Chondrocyte (in vitro differentiated cells): ENCODE measurements at places on chromosomes 2 and 18.

DNA sequence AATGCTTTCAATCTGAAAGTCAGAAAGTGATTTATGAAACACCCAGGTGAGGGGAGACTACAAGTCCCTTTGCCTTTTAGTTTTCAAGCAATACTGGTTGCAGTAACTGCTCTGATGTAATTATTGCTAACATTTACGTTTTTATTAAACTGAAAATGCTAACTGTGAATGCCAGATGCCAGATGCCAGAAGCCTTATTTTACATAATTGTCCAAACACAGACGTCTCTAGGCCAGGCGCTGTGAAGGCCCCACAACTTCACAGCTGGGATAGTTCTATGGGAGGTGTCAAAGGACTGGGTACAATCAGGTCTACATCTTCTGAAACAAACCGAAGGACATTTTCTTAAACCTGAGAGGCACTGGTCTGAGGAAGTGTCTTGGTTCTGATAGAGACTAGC, 27.5 kb upstream of the MSGN1 start:
- no peak for DNase-seq

GRCh38 chr2:217125014-217125413, 265.1 kb upstream of the TNP1 start:
- no peak for DNase-seq

GRCh38 chr2:143694335-143694734, 565.1 kb downstream of the ARHGAP15 start:
- no peak for DNase-seq

GRCh38 chr2:6353669-6354068, 512.0 kb downstream of the CMPK2 start:
- no peak for DNase-seq

DNA sequence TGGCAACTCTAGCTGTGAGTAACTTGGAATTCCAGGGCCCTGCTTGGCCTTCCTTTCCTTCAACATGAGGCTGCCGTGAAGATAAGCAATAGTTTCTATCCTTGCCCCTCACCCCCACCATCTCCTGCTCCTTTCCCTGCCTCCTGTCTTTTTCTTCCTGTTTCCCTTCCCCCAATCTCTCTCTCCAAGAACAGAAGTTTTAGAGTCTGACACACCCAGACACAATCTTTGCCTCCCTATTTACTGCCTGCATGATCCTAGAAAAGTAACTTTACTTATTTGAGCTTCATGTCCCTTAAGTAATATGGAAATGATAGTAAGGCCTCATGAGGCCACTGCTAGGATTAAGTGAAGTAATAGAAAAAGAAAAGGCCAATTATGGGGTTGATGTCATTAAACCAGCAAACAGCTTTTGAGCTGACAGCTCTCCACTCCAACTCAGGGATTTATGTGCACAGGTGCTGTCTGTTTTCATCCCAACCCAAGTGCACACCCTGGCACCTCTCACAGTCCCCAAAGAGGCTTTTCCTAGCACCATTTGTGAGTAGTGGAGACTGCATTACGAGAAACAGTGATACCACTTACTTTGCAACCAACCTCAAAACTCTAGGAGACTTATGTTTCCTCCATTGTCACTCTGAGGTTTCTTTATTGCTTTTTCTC, 123.7 kb upstream of the SIX3 start:
- DNase-seq, result no peak

GRCh38 chr2:27705851-27706622, 42.3 kb downstream of the SLC4A1AP start:
- no peak for DNase-seq

GRCh38 chr2:183495079-183495478, 370.8 kb downstream of the NUP35 start:
- DNase-seq, result no peak

GRCh38 chr2:40967451-40967850, 515.6 kb upstream of the SLC8A1 start:
- no peak for DNase-seq

DNA sequence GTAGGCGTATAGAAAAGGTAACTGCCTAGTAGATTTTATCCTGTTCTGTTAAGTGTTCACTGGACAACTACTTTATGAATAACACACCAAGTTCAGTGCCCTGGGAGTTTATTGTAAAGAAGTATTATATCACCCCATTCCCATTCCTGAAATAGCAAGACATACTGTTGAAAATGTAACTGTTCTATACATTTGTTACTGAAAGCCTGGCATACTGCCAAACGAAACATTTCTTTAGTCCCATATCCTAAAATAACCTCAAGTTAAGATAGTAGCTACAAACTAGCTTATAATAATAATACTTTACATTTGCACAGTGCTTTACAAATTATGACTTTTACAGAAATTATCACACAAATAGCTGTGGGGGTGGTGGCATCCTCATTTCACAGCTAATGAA, 25.1 kb downstream of the SPDYA start:
- DNase-seq, result no peak

GRCh38 chr2:225328192-225328591, 71.3 kb upstream of the NYAP2 start:
- DNase-seq, result no peak

GRCh38 chr2:173048522-173048896, 27.1 kb upstream of the MAP3K20 start:
- no peak for DNase-seq

DNA sequence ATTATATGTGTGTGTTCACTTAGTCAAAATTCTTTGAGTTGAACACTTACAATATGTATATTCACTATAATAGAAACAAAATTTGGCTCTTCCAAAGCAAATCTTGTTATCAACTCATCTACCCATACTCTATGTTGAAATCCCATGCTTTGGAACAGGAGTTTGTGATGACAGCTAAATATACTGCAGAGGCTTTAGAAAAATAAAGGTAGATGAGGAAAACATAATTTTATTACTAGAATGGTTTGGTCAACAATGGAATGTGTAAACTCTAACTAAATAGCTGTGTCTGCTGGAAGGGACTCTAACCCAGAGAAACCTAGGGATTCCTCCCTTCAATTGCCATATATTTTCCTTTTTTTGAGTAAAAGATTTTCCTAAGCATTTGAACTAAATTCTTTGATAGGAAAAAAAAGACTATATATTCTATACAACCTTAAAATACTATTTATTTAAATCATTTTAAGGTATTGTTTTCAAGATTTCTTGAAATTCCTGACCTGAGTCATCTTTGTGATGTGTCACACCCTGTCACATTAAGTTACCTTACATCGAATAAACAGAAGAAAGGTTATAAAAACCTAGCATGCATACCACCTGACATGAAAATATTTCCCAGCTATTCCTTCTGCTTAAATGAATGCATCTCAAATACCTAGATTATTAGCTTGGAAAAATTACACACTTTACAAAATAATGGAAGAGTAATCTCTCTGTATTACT, 175.5 kb downstream of the OTX1 start:
- DNase-seq, result no peak

DNA sequence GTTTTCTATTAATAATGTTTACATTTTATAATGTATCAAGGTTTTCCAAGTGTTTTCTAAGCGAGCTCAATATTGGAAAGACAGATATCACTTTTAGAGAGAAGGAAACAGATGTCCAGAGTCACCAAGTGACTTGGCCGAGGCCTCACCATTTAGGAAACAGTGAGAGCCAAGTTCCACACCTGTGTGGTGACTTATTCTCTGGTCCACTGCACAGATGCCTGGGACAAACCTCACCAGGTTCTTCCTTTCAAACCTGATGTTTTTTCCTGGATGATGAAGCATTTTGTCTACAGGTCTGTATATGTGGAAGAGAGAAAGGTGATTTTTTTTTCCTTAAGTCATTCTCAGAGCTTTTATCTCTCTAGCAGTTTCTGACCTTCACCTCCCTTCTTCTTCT, 280.7 kb downstream of the LPIN1 start:
- no peak for DNase-seq

- DNase-seq, result no peak
These were observed 231.5 kb downstream of the ZEB2 start for GRCh38 chr2:144288438-144288837.

DNA sequence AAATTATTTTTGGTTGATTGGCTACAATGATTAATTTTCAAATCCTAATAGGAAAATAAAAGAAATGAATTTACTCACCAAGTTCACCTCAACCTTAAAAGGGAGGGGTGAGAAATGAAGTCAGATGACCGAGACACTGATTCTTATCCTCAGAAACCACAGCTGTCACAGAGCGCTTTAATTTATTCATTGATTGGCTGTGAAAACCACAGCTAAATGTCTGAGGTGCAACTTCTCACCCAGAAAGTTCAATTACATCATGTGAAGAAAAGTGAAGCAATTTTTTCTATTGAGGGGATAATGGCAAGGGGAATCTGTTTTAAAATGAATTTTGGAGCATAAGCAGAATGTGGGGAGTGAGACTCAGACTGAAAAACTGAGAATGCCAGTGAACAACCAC, 128.4 kb downstream of the RNF152 start:
- DNase-seq, result no peak

DNA sequence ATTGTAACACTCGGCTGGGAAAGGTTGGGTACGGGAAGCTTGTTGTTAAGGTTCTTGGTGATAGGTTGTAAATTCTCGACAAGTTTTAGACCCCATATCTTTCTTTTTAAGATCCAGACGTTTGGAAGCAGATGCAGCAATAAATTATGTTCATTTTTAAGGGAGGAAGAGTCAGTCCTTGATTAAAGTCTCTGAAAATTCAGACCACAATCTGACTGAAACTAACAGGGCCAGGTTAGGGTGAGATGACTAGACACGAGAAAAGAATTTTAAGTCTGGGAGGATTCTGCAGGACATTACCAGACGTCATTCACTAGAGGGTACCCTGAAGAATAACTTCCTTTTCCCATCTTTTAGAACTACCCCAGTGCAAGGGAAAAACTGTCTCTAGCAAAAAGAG, 16.1 kb downstream of the WIPF1 start:
- no peak for DNase-seq

GRCh38 chr2:53562407-53562806, 205.2 kb upstream of the CHAC2 start:
- no peak for DNase-seq

DNA sequence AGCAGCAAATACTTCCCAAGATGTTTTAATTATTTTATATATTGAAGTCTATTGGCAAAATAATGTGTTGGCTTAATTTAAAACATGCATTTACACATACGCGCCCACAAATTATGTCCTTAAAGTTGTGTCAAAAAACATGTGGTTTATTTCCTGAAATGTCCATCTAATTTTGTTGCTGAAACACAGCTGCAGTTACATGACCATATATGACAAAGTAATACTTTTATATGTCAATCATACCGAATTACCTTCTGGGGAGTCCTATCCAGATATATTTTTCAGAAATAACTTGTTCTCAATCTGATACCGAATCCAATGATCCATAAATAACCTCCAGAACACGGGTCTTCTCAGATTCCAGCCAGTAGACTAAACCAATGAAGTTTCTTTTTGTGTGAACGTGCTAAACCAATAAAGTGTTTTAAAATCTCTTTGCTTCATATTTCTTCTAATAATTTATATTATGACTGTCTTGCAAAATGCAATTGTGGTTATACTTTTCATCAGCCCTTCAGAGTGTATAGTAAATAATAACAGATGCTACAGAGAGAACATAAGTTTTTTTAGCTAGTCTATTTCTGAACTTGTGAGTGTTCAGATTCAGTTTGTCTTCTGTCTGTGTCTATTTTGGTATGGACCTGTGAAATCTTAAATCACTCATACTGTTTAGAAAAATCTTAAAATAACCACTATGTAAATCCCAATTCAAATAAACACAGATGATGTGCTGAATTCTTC, 2.4 kb downstream of the SCG2 start:
- DNase-seq, result no peak

DNA sequence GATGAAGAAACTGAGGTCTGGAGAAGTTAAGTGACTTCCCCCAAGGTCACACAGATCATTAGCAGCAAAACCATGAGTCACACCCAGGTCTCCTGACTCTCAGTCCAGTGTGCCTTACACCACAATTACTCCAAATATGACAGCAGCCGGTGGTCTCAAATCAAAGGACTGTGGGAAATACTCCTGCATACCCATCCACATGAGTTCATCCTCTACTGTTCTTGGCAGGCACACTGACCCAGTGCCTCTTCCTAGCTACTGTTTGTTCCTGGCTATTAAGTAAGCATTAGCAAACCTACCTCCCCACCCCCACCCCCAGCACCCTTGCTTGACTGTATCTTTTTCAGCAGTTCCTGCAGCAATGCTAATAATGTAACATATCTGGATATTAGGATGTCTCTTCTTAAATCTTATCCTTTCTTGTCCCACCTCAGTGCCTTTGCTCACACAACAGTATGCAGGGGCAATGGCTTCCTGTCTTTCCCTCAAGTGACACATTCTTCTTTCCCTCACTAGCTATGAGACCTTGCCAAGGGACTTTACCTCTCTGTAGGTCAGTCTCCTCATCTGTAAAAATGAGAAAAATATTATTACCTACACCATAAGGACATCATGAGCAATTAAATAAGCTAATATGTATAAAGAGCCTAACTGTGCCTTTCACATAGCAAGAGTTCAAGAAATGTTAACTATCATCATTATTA, 46.2 kb downstream of the FAM98A start:
- no peak for DNase-seq

- DNase-seq, result no peak
These were observed 22.9 kb downstream of the COLEC12 start for GRCh38 chr18:477565-477964.

DNA sequence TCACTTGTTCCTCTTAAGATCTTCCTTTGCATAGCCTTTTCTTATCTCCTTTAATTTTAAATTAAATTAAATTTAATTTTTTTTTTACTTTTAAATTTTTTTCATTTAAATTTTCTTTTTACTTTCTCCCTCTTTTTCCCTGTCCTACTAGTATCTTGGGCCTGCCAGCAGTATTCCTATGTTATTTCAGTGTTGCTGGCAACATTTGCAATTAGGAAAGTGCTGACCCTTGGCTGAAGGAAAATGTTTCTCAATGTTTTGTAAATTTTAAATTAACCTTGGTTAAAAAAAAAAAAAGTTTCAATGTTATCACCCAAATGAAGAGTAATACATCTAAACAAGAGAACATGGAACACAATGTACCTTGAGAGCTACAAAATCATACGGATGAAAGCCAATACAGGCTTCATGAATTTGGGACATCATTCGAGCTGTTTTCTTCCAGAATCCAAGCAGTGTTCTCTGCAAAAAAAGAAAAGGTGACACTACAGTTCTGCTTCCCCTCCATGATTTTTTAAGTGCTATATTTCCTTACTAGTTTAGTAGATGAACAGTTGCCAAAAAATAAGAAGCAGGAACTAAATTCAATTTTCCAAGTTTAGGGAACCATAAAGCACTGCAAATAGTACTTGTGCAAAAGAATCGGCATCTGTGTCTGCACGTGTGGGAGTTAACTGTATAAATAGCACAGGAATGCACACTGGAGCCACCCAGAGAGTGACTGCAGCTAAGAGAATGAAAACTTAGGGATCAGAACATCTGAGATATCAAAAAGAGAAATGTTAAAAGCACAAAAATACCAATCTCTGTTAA, 55.8 kb downstream of the ICA1L start:
- no peak for DNase-seq

DNA sequence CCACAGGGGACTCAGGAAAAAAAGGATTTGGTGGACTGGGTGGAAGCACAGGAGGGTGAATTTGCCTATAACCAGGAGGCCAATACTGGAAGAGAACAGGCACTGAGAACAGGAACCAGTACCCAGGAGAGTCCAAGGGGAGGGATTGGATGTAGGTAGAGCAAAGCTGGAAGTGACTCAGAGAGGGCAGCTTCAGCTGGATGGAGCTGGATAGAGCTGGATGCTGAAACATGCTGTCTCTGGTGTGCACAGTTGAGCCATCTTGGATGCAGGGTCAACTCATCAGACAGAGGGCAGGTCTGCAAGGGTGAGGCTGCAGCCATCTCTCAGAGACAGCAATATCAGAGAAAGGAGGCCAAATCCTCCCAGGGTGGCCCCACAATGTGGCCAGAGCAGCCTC, 134.0 kb downstream of the GALNT14 start:
- no peak for DNase-seq

- no peak for DNase-seq
These were observed 133.6 kb upstream of the CAVIN2 start for GRCh38 chr2:191980483-191980882.
